ENCODE measurements at places on chromosomes 2 and 18.

DNA sequence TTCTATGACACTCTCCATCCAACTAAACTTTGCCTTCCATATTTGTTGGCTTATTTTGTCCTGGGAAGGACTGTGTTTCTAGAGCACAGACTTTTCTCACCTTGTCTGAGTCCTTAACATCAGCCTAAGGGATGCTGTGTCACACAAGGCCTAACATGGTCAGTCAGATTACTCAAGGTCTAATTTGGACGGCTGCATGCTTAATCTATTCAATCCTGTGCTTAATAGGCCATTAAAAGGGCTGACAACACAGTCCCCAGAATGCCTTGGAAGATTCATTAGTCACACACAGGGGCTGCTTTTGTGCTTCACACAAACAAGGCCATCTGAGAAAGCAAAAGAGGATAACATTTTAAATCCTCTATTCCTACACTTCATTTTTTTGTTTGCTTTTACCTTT lies 84.0 kb downstream of the DYNAP start:
- no peak for DNase-seq

GRCh38 chr2:37637190-37637860 lies 34.1 kb downstream of the CDC42EP3 start:
- peak; percentile 32 for DNase-seq

GRCh38 chr18:45788861-45789260 lies 36.6 kb upstream of the SIGLEC15 start:
- no peak for DNase-seq

GRCh38 chr2:9680082-9680481 lies 49.3 kb upstream of the YWHAQ start:
- no peak for DNase-seq

- no peak for DNase-seq
Measured at GRCh38 chr2:127407091-127407490, 11.1 kb upstream of the PROC start.

GRCh38 chr2:96148410-96149217 lies 3.4 kb upstream of the DUSP2 start:
- DNase-seq: peak; percentile 9

DNA sequence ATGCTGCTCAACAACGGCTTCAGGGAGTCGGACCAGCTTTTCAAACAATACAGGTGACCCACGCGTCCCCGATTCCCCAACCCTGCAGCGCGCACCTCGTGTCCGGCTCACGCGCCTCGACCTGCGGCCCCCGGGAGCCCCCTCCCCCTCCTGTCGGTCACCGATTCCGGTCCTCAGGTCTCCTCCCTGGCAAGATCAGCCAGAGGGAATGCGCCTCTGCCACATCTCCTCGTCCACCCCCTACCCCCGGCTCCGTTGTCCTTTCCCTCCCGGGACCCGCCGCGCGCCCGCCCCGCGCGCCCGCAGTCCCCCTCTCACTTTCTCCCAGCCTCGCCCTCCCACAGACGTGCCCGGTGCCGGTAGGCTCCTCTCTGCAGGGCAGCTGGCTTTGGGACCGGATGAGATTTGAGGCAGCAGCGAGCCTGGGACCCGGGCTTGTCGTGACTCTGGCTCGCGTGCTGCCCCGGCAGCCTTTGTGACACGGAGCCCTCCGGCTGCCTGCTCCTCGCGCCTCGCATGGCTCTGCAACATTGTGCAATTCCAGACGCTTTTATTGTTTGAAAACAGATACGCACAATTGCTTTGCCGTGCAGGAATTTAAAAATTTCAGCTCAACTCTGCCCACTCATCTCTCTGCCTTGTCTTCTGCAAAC lies 558 bp downstream of the TTC39C start:
- peak; percentile 14 for DNase-seq
